ENCODE measurements at places on chromosomes 1 and 21.

DNA sequence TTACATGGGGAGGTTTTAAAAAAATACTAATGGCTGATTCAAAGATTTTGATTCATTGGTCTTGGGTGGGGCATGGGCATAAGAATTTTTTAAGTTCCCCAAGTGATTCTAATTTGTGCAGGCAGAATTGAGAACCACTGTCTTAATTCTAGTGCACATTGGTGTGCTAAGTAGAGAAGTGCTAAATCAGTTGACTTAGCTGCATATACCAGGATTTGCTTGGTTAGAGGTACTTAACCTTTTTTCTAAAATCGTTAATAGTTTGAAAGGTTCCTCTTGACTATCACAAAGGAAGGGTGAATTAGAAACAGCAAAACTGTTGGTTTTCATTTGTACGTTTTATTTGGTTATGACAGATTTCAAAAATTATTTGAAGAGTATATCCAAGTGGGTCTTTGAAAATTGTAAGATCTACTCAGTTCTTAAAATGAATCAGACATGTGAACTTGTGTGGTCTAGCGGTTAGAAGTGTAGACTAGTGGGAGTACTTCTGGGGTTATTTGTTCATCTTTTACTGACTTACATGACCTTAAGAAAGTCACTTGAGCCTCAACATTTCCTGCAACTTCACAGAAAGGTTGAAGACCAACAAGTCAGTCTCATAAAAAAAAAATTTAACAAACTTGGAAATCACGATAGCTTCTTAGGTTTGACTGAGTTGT lies 66.7 kb downstream of the RPAP2 start:
- DNase-seq, result no peak

DNA sequence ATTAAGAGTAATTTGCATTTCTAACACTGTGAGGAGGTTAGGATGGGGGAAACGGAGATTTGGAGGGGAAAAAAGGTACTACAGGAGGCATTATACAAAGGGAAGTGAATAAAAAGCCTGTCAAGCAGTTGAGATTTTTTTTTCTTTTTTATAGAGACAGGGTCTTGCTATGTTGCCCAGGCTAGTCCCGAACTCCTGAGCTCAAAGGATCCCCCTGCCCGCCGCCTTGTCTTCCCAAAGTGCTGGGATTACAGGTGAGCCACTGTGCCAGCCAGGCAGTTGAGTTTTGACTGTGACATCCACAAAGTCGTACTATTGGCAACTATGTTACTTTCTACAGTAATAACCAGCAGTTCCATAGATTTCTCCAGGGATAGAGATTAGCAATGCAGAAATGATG lies 2.6 kb downstream of the CLCC1 start:
- DNase-seq, result no peak

GRCh38 chr21:24903994-24904635 lies 703.2 kb downstream of the MRPL39 start:
- DNase-seq, result no peak

DNA sequence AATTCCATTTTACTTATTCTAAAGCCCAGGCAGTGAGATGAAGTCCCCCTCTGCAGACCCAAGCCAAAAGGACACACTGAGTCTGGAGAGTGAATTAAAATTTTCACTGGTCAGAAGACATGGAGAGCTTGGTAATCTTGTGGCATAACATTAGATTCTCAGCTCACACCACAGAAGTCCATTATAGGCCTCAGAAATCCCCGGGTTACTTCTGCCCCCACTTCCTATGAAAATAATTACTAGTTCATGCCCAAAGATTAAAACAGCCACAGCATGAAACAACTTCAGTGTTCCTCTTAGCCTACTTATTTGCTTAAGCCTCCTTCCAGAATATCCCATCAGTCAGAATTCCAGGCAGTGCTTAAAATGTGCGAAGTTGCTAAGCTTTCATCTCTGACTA lies 123.3 kb downstream of the ZC3H11B start:
- no peak for DNase-seq

DNA sequence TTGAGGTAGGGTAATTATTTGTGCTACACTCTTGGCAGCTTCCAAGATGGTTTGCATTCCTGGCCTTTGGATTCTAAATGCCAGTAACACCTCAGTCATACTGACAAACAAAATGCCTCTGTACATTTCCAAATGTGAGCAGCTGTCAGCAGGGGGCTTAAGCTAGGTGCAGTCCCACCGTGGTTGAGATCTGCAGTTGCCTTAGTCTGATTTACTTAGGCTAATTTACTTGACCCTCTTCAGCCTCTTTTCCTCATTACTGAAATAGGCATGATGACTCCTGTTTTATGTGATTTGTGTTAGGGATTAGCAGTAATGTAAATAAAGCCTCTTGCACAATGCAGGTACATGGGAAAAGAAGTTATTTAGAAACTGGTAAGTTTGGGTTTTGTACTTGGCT lies 13.5 kb upstream of the SPATA1 start:
- no peak for DNase-seq

GRCh38 chr1:179870870-179871269 lies 6.7 kb downstream of the TOR1AIP2 start:
- no peak for DNase-seq

- no peak for DNase-seq
Observed at GRCh38 chr1:159408862-159409400, 23.1 kb upstream of the OR10J4 start.

DNA sequence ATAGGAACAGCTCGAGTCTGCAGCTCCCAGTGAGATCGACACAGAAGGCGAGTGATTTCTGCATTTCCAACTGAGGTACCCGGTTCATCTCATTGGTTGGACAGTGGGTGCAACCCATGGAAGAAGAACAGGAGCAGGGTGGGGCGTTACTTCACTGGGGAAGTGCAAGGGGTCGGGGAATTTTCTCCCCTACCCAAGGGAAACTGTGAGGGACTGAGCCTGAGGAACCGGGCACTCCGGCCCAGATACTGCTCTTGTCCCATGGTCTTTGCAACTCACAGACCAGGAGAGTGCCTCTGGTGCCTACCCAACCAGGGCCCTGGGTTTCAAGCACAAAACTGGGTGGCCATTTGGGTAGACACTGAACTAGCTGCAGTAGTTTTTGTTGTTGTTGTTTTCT lies 307.1 kb downstream of the AMY1C start:
- no peak for DNase-seq

DNA sequence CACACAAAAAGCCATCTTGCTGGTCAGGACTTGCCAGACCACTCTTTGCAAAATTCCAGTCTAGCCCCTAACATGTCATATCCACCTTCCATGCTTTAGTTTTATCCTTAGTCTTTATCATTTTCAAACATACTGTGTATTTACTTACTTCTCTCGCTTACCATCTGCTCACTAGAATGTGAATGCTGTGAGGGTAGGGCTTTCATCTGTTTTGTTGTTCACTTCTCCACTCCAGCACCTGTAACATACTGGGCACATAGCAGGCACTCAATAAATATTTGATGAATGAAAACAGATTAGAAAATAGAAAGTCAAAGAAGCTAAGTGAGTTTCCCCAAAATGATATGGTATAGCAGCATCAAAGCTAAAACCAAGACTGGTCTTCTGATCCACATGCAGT lies 79.9 kb downstream of the OLFML2B start:
- no peak for DNase-seq

- no peak for DNase-seq
Observed at GRCh38 chr1:154460695-154461260, 41.2 kb upstream of the TDRD10 start.

DNA sequence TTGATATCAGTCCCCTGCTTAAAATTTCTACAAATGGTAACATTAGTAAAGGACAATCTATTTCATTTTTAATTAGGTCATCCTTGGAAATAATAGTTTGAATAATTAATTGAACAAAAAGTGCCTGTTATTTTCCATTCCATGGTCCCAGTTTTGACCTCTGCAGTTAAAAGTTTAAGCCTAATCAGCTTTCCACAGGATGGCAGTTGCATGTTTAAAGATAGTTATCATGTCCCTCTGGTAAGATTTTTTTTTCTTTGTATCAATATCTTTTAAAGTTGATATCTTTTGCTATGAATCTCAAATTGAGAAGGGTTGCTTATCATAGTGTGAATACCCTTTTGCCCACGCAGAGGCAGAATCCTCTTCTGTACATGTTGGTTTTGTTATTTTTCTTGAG lies 90.4 kb downstream of the HS2ST1 start:
- no peak for DNase-seq

DNA sequence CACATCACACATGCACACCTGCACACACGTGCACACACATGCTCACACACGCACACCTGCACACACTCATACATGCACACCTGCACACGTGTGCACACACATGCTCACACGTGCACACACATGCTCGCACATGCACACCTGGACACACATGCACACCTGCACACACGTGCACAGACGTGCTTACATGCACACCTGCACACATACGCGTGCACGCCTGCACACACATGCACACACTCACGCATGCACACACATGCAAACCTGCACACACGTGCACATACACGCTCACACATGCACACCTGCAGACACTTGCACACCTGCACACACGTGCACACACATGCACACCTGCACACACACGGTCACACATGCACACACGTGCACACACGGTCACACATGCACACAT lies 32.6 kb downstream of the CFAP74 start:
- no peak for DNase-seq

- no peak for DNase-seq
Observed at GRCh38 chr21:32816261-32816660, 44.7 kb upstream of the PAXBP1 start.

- no peak for DNase-seq
Observed at GRCh38 chr1:230464671-230465070, 38.5 kb upstream of the PGBD5 start.

DNA sequence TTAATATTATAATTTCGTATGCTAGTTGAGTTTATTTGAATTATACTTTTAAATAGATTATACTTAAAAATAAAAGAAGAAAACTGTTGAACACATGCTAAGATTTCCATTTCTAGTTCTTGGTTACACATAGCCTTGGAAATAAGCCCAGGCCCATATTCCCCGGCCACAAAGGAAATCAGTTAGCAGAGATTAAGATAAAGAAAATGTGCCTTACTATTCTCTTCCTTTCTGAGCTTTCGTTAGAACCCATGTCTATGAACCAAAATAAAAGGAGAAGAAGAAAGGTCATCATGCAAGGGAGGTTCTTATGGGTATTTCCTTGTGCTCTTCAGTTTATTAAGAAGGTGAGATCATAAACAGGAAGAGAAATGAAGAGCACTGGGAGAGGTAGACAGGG lies 32.3 kb upstream of the CRP start:
- no peak for DNase-seq

GRCh38 chr1:231628207-231628876 lies 1.8 kb downstream of the DISC1 start:
- no peak for DNase-seq

- no peak for DNase-seq
Observed at GRCh38 chr1:209800984-209801834, 4.7 kb downstream of the IRF6 start.

GRCh38 chr21:43369124-43369523 lies 57.8 kb downstream of the SIK1 start:
- DNase-seq, result no peak

GRCh38 chr1:78691995-78692747 lies 42.5 kb downstream of the IFI44 start:
- no peak for DNase-seq

GRCh38 chr1:237038211-237038610 lies 3.8 kb upstream of the RYR2 start:
- no peak for DNase-seq

DNA sequence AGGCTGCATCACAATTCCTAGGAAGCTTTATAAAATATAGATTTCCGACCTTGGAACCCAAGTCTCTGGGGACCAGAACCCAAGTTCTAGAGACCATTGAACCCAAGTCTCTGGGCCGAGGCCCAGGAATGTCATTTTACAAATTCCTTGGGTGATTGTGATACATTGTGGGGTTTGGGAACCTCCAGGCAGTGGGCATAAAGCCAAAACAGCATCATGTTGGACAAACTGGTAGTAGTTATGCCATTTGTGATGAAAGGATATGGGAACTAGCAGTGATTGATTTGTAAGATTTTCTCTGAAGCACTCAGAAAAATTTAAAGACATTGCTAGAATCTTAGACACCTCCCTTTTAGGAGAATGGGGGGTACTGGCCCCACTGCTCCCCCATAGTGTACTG lies 160.2 kb downstream of the HIVEP3 start:
- no peak for DNase-seq

DNA sequence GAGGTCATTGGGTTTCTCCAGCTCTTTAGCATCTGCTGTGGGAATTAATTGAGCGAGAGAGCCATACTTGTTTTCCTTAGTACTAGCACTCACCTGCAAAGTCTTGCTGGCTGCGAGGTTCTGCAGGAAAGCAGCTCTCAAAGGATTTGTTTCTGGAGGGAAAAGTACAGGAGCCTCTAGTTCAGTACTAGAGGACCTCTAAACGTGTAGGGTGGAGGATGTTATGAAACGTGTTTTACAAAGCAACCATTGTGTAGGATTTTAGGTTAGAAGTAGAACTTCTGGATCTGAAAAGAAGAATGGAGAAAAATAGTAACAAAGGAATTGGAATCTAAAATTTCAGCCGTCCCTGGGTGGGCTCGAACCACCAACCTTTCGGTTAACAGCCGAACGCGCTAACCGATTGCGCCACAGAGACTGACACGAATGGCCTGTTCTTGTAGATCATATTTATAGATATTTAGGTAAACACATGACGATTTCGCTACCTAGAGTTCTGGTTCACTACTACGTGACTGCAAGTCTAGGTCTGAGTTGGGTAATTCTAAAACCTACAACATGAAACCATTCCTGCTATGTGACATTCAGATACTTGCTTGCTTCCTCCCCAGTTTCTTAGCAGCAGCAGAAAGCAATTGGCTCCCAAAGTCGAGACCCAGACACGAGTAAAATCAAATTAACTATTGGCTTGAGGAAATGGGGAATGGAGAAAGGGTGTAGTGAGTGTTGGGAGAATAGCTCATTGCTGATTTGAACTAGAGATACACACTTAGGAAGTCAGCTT lies 60.2 kb upstream of the CFAP126 start:
- peak; percentile 25 for DNase-seq

- DNase-seq, result no peak
Observed at GRCh38 chr21:14273736-14274538, 58.0 kb downstream of the RBM11 start.

- DNase-seq, result no peak
Observed at GRCh38 chr1:223256034-223256433, 107.9 kb downstream of the SUSD4 start.

- no peak for DNase-seq
Observed at GRCh38 chr1:179921981-179922872, 32.4 kb upstream of the CEP350 start.

- DNase-seq, result no peak
Observed at GRCh38 chr1:14689996-14690615, 91.6 kb downstream of the KAZN start.

GRCh38 chr1:18175530-18176377 lies 68.2 kb downstream of the IGSF21 start:
- DNase-seq, result no peak

GRCh38 chr1:232904566-232904965 lies 45.8 kb upstream of the NTPCR start:
- no peak for DNase-seq

GRCh38 chr1:211737115-211738035 lies 62.0 kb upstream of the NEK2 start:
- no peak for DNase-seq

GRCh38 chr1:198756470-198756869 lies 117.6 kb downstream of the PTPRC start:
- no peak for DNase-seq

- no peak for DNase-seq
Observed at GRCh38 chr21:36980280-36981048, 14.0 kb upstream of the HLCS start.

All from CD4-positive, alpha-beta T cell treated with Interleukin-1 beta for 1 hour (primary cell).